ENCODE measurements at places on chromosomes 5 and 9. TPM values are rescaled to one million over a fixed set of nuclear protein-coding genes. Genes with fewer than 3 reads are reported as not detected.

The PCDHGB1 gene
- polyA plus RNA-seq: 0.30 TPM

The ORM2 gene
- polyA plus RNA-seq: 1.1 TPM

The NMUR2 gene
- 0.04 TPM for polyA plus RNA-seq

The DNAH5 gene
- polyA plus RNA-seq: 0.06 TPM

The VLDLR gene
- polyA plus RNA-seq: 7.1 TPM

The PCDHGB2 gene
- polyA plus RNA-seq: 0.58 TPM

The INSL6 gene
- not detected for polyA plus RNA-seq

The MYOT gene
- polyA plus RNA-seq: 0.98 TPM

The FRMD3 gene
- polyA plus RNA-seq: 0.78 TPM

The LECT2 gene
- polyA plus RNA-seq: not detected

The CD72 gene
- polyA plus RNA-seq: 1.8 TPM

The CYSRT1 gene
- 0.20 TPM for polyA plus RNA-seq

The CACNA1B gene
- 0.20 TPM for polyA plus RNA-seq

The C8G gene
- not detected for polyA plus RNA-seq

The FOXI1 gene
- polyA plus RNA-seq: 0.24 TPM

The SPINK6 gene
- polyA plus RNA-seq: not detected

The SLC6A18 gene
- polyA plus RNA-seq: not detected

The SMIM32 gene
- not detected for polyA plus RNA-seq

The SLCO4C1 gene
- polyA plus RNA-seq: 0.19 TPM

The C5orf46 gene
- polyA plus RNA-seq: not detected

The FAM221B gene
- not detected for polyA plus RNA-seq

All from adipose tissue (tissue), 3 donors.